Activated T-cell treated with anti-CD3 and anti-CD28 coated beads for 1 hour (primary cell): ENCODE measurements at places on chromosomes 16 and 17.

DNA sequence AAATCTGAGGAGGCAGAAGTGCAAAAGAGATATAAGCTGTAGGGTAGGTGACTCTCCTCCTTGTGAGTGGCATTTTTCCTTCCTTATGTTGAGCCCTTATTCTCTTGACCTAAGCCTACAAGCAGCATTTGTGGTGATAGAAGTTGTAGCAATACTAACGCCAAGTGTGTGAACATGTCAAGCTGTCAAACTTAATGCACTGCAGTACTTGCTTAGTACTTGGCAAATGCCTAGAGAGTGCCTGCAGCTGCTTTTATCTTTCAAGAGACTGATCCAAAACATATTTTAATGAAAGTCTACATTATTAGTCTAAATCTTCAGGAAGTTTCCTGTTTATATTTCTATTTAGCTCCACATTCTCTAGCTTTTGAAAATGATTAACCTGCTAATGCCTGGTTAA is 83.2 kb downstream of the CNTNAP4 start:
- no peak for DNase-seq

GRCh38 chr17:57133486-57133885 is 48.4 kb downstream of the AKAP1 start:
- DNase-seq: no peak

DNA sequence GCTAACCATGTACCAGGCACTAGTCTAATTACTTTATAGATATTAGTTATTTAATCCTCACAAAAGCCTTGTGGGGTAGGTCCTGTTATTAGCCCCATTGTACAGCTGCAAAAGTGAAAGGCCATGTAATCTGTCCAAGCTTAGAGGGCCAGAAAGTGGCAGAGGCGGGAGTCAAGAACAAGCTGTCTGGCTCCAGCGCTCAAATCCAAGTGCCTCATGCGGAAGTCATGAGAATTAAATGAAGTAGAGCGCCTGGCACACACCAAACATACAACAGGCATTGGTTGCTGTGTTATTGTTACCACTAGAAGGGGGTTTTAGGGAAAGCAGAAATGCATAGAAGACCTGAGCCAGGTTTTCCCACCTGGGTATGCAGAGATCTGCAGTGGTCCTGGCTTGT is 1.2 kb downstream of the AQP8 start:
- DNase-seq: no peak

DNA sequence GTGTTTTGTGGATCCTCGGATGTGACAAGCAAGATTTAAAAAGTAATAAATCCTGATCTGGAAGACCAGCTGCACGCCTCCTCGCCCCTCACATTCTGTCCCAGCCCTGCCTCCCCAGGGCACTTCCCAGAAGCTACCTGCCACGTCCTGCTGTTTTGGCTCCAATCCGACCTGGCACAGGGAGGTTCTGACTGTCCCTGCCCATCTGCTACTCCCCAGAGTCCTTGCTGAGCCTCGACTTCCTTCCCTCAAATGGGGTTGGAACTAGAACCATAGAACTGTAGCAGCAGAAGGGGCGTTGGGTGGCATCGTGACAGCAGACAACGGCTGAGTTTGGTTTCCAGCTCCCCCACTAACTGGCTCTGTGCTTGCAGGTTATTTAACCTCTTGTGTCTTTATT is 71.7 kb downstream of the RPH3AL start:
- no peak for DNase-seq

DNA sequence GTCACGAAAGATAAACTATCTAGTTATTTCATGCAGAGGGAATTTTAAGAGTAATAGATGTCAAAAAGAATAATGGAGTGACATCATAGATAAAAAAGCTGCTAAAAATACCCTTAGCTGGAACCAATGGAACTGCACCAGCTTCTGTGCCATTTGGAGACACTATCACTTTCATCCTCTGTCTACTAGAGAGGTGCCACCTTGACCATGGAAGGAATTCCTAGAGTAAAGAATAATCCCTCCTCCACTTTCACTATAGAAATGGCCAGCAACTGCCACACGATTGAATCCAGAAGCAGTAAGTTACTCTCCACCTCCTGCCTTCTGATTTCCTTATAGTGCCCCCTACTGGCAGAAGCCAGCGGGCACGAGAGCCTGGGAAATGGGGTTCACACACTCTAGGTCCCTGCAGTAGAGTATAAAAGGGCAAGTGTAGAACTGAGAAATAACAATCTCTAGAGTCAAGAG is 2.8 kb upstream of the ALDH3A2 start:
- DNase-seq: peak; percentile 36

DNA sequence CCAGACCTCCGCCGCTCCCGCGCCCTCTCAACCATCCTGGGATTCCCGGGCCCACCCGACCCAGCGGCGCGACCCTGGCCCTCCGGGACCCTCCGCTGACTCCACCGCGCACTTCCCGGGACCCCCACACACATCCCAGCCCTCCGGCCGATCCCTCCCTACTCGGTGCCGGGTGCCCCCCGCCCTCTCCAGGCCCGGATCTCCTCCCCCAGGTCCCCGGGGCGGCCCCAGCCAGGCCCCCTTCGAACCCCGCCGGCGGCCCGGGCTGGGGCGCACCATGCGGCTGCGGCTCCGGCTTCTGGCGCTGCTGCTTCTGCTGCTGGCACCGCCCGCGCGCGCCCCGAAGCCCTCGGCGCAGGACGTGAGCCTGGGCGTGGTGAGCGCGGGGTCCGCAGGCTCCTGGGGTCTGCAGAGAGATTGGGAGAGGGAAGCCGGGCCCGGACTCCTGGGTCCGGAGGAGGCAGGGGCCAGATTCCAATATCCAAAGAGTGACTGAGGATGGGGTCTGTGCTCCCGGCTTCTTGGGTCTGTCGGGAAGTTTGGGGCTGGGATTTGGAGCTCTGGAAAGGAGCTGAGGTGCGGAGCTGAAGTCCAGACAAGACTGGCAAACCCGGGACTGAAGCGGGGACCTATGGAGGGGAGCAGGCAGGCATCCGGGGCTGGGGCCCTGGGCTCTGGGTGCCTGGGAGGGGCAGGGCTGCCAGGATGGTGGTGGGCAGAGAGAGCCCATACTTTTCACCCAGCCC is 453 bp downstream of the MMP25 start:
- DNase-seq: no peak

- no peak for DNase-seq
Observed at GRCh38 chr17:73343168-73343634, 31.4 kb upstream of the CDC42EP4 start.

GRCh38 chr16:11916524-11917285 is 949 bp upstream of the GSPT1 start:
- no peak for DNase-seq

- no peak for DNase-seq
Observed at GRCh38 chr16:17205279-17206211, 265.2 kb downstream of the XYLT1 start.

DNA sequence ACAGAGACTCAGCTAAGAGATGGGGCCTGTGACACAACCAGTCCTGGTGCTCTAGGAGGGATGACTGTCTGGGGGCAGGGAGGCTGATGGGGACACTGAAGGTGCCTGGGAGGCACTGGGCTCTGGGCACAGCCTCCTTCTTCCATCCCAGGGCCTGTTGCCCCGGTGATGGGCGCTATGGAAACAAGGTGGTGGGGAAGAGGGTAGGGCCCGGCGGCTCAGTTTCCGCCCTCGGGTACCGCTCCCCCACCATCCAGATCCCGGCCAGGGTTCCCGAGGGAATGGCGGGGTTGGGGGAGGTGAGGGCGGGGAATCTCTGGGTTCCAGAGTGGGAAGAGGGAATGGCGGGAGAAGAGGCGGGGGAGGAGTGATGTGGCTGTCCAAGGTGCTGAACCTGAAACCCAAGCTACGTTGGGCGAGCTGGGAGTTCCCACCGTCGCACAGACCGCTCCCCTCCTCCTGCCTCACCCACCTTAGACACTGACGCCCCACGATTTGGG is 981 bp downstream of the KCNH4 start:
- peak; percentile 20 for DNase-seq

GRCh38 chr16:55326261-55327092 is 2.5 kb downstream of the IRX6 start:
- DNase-seq: no peak

GRCh38 chr16:14509055-14509454 is 121.0 kb downstream of the PARN start:
- no peak for DNase-seq

DNA sequence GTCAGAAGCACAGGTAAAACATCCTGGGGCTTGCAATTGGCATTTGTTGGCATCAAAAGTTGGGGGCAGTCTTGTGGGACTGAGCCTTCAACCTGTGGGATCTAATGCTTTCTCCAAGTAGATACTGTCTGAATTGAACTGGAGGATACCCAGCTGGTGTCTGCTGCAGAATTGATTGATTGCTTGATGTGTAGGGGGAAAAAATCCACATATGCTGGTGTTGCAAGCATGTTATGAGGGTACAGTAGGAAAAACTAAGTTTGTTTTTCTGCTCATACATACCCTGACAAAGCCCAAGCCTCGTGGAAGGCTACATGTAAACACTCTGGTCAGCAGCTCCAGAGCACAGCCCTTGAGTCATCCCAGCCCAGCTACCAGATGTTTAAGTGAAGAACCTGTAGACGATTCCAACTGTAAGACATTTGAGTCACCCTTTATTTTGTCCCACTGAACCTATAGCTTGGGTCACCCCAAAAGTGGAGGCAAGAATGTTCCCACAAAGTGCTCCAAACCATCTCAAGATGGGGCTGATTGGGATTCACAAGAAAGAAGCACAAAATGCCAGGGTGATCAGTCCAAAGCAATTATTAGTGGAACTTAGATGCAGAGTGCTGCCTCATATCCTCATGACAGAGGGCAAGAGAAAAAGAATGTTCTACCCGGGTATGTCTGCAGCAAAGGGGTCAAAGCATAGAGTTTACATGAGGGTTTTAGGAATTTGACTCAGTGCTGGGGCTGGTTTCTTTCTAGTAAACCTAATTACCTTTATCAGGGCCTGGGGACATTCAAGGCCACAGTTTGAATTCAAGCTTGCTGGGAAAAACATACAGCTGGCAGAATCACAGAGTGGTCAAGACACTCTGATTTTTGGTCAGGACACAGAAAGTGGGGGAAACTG is 9.6 kb upstream of the APPBP2 start:
- DNase-seq: no peak

DNA sequence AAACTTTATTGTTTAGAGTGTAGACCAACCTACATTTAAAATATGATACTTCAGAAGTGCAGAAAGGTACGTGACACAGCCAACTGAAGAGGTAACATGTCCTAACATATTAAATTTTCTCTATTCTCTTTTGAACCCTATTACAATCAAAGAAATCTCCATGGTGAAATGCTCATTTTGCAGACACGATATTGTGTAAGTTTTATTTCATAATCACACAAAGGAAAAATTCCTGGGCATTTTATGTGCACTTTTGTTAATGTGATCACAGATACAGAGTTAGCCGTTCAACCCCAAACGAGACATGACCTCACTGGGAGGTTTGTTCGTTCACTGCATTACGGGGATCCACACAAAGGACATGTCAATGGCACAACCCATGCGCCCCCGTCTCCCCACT is 21.8 kb downstream of the KCNJ16 start:
- DNase-seq: no peak

DNA sequence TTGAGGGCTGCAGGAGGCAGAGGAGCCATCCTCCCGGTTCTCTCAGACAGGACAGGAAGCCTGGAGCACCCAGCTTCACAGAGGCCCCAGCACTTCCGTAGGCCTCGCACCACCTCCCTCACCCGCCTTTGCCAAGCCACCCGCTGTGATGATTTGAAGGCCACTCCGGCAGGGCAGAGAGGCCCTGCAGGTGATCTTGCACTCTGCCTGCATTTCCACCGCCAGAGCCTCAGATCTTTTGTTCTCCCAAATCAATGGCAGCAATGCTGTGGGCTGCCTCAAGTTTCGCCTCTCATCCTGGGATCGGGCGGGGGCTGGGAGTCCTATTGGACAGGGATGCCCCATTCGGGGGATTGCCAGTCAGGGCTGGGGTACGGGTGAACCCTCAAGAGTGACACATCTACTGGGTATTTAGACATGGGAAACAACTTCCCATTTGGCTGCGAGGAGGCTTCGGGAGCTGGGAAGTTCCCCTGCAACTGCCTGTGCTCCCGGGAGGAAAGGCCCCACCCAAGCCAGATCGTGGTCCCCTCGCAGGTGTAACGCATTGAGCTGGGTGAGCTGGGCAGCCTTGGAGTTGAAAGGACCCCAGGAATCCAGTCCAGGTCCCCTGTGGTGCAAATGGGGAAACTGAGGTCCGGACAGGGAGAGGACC is 34.8 kb upstream of the PEMT start:
- no peak for DNase-seq

DNA sequence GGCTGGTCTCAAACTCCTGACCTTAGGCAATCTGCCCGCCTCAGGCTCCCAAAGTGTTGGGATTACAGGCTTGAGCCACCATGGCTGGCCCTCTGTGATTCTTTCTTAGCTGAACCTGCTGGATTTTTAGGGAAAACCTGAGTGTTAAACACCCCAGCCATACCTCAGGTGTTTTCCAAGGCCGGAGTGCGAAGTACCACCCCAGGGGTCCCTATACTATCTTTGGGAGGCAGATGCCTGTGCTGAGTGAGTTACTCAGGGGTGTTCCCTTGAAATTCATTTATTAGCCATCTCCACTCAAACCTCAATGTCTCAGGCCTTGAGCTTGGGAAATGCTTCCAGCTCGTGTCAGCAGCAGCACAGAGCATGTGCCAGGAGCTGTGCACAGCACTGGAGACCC is 432.7 kb downstream of the SLC39A11 start:
- DNase-seq: no peak

DNA sequence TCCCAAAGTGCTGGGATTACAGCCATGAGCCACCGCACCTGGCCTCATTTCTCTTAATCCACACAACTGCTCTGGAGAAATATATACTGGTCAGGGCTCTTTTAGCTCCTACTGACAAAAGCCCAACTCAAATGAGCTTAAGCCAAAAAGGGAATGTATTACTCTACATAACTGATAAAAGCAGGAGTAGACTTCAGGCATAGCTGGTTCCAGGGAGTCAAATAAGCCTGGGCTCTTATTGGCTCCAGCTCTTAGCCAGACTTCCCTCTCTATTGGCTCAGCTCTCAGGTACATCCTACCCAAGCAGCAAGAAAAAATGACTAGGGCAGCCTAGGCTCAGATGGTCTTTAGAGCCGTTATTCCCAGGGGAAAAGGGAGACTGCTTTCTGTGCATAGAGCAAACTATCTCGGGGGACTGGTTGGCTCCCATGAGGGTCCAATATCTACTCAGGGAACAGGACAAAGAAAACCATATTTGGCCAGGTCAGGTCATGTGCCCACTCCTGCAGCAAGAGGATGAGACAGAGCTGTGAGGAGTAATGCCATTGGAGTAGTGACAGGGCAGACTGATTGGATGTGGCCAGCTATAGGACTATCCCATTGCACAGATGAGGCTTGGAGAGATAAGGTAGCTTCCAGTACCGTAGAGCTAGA is 21.2 kb downstream of the TBX2 start:
- DNase-seq: no peak

DNA sequence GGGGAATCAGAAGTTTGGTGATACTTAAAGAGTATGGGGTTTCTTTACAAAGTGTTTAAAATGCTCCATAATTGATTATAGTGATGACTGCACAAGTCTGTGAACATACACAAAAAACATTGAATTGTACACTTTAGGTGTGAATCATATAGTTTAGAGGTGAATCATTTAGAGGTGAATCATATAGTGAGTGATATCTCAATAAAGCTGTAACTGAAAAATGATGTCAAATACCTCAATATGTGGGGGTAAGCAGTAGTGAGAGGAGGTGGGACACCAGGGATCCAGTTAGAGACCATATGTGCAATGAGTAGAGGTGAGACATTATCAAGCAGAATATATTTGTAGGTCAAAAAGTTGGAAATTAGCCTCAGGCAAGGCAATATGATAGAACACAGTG is 264.5 kb downstream of the PMP22 start:
- DNase-seq: no peak
